ENCODE measurements at places on chromosomes 16 and 17.
A peak's percentile ranks its signal among the peaks of the same experiment; 100 is the strongest.

DNA sequence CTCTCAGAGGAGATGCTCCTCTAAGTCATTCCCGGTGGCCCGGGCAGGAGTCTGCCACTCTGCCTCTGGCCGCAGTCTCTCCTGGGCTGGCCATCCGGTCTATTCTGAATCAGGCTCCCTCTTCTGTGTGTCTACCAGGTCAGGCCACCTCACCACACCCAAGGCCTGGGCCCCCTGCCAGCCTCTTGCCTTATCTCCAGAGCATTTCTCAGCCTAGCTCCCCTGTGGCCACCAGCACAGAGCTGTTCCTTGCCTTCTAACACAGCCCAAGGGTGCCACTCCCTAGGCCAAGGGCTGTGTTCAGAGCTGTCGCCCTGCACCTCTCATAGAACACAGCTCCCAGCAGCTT lies 55.3 kb downstream of the MYO18A start:
- no peak for DNase-seq

GRCh38 chr16:84943620-84944019 lies 67.7 kb downstream of the ZDHHC7 start:
- no peak for DNase-seq

GRCh38 chr16:30394592-30395154 lies 547 bp upstream of the ZNF48 start:
- no peak for DNase-seq

DNA sequence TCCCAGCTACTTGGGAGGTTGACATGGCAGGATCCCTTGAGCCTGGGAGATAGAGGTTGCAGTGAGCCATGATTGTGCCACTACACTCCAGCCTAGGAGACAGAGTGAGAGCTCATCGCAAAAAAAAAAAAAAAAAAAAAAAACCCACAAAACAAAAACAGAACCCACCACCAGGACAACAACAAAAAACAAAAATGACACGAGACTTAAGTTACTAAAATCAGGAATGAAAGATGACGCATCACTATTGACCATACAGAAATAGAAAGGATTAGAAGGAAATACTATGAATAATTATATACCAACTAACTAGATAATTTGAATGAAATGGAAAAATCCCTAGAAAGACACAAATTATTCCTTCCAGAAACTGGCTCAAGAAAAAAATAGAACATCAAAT lies 432.4 kb upstream of the PMFBP1 start:
- no peak for DNase-seq

- DNase-seq, result peak; percentile 37
These were observed 599 bp downstream of the MRC2 start for GRCh38 chr17:62627904-62628633.

DNA sequence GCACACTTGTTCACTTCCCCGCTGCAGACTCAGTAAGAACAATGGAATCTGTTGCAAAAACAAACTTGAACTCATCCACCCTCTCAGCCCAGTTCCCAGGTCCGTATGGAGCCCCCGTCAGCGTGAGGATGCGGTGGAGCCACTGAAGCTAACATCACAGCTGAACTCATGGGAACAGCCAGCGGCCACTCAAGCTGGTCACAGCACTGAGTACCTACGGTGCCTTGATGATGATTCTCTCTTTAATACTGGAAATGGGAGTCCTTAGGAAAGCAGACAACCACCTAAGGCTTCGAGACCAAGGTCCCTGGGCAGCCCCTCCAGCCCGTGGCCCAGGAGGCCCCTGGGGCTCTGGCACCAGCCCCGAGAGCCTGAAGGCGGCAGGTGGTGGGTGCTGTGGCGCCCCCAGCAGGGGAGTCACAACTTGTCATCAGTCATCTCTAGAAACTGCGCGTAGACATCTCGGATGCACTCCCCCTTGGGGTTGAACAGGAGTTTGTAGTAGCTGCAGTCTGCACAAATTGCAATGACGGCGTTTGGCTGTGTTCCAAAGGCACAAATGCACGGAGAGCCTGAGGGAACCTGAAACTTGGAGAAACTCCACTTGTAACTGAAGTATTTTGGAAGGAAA lies 31.0 kb upstream of the RHOT1 start:
- DNase-seq, result no peak
